HT-29 (cell line): ENCODE measurements at places on chromosomes 12 and 14. TPM values are rescaled to one million over a fixed set of nuclear protein-coding genes. Genes with fewer than 3 reads are reported as not detected.
A peak's percentile ranks its signal among the peaks of the same experiment; 100 is the strongest.

GRCh38 chr12:124296916-124297351 is 2.0 kb downstream of the RFLNA start:
- DNase-seq: no peak

Gene ASIC1
- 6.7 and 7.0 TPM in 2 replicates for total RNA-seq

DNA sequence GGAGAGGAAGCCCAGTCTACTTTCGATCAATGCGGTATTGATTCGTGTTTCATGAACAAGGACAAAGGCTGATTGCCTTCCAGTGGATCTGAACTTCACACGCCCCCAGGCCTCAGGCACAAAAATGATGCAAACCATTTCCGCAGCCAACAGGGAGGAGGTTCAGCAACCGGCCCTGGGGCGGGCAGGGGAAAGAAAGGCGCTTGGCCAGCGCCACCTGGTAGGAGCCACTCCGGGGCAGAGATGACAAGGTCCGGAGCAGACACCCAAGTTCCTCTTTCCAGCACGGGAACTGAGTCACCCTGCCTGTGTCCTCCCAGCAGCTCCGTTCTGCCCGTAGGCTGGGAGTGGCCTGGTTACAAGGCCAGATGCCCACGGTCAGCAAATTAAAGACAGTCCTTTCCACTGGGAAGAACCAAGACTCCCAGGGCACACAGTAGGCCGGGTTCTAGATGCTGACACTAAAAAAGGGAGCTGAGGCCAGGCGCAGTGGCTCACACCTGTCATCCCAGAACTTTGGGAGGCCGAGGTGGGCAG is 136.3 kb downstream of the SCARB1 start:
- DNase-seq: peak; percentile 80

Gene TCL1A
- not detected in 2 replicates for total RNA-seq

- peak; percentile 46 for DNase-seq
Measured at GRCh38 chr12:71144682-71145081, 13.1 kb downstream of the TSPAN8 start.

Gene GLIPR1
- 0.52 and 1.2 TPM in 2 replicates for total RNA-seq

DNA sequence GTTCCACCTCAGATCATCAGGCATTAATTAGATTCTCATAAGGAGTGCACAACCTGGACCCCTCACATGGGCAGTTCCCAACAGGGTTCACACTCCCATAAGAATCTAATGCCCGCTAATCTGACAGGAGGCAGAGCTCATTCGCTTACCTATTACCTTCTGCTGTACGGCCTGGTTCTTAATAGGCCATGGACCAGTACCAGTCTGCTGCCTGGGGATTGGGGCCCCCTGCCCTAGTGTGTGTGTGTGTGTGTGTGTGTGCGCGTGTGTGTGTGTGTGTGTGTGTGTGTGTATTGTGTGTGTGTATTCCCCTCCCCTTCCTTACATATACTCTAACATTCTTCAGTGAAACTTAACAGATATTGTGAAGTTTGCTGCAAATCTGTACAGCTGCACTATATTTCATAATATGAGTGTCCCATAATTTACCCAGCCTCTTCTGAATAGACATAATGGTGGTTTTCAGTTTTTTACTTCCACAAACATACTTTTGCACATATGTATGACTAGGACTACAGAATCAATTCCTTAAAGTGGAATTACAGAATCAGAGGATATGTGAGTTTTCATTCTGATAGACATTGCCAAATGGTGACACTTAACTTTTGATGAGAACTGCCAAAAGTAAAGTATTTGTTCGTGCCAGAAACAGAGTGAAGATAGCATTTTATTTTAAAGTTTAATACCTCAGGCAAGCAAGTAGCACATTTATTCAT is 205.2 kb upstream of the EEA1 start:
- peak; percentile 16 for DNase-seq

- no peak for DNase-seq
Measured at GRCh38 chr14:51703787-51704186, 52.1 kb downstream of the FRMD6 start.

- no peak for DNase-seq
Measured at GRCh38 chr12:5660238-5660637, 228.3 kb downstream of the NTF3 start.

DNA sequence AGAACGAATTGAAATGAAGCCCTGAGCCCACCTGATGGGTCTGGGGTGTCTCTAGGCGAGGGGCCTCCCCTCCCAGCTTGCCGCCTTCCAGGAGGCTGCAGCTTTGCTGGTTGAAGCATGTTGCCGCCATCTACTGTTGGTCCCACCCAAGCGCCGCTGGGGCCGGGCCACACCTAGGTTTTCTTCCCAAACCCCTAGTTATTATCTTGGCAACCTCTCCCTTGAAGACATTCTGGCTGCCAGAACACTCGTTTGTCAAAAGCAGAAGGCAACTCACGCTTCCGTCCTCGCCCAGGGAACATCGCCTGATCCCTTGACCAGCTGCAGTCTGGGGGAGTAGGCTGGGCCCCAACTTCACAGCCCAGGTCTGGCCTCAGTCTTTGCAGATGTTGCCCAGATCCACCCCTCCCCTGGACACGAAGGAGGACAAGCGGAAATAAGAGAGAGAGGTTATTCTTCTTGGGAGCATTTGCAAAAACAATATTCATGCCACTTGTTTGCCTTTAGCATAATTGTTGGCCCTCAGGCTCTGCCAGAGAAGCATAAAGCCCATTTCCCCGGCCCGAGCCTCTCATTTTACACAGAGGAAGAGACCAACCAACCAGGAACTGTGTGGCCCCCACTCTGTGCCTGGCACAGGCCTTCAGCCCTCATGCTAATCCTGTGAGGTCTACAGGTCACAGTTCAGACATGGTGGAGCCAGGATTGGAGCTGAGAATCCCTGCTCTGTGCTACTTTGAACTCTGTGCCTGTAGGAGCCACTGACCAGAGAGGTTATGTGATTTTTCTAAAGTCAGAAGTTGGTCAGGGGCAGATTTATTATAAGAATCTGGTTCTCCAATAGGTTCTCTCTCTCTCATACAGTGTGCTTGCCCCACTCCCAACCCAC is 6.8 kb downstream of the EMP1 start:
- DNase-seq: no peak

- no peak for DNase-seq
Measured at GRCh38 chr12:87901457-87901856, 127.7 kb downstream of the C12orf50 start.

Gene KRT74
- not detected in 2 replicates for total RNA-seq

DNA sequence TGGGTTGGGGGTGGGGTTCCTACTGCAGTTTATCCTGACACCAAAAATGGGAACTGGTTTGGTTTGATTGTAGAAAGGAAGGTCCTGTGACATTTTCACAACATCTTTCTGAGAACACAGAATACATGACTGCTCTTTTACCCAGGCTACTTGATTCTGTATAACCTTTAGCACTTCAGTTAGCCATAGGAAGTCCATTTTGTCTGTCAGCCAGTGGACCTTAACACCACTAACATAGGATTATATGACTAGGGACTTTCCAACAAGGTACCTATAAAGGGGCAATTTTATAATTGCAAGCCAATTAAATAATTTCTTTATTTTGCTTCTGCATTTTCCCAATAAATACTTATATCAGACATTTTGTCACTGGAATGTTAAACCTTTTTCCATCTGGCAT is 489.2 kb upstream of the MIS18BP1 start:
- no peak for DNase-seq
